ENCODE measurements at places on chromosomes 3 and 15.

DNA sequence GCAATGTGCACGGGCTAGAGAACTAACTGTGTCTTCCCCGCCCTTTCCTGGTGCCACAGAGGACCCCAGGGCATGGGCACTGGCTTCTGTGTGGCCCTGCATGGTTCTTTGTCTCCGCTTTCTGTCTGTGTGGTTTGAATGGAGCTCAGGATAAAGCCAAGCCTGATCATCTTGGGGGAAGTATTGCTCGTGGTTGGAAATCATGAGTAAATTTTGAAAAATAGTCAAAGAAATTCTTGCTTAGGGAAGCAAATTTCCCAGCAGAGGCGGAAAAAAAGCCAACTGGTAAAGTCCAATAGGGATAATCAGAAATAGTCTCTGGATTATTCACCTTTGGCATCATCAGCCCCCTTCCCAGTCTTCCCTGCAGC, 55.4 kb downstream of the MAGEF1 start:
- DNase-seq, result no peak

DNA sequence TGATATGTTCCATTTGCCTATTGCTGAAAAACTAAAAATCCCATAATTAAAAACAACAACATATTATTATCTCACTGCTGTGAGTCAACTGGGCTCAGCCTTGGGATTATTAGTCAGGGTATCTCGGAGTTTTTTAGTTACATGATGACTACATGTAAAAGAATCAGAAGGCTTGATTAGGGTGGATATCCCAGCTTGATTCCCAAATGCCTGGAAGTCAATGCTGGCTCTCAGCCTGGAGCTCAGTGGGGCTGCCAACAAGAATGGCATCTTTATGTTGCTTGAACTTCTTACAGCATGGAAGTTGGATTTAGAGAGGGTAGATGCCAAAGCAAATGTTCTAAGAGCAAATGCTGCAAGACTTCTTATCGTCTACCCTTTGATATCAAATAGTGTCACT, 278.5 kb downstream of the PLOD2 start:
- DNase-seq, result peak; percentile 5

DNA sequence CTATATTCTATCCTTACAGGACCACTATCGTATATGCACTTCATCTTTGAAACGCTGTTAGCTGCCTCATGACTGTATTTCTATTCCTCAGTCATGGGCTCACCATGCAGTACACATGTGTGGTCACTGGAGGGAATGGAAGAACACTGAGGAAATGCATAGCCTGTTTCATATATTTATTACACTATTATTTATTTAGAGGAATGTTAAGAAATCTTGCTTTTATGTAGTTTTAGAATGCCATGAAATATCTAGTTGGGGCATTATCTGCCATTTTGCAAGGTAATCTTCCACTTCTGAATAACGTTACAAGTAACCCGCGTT, 155.7 kb downstream of the IGF1R start:
- no peak for DNase-seq

- no peak for DNase-seq
These were observed 26.7 kb upstream of the GRIP2 start for GRCh38 chr3:14566812-14567211.

DNA sequence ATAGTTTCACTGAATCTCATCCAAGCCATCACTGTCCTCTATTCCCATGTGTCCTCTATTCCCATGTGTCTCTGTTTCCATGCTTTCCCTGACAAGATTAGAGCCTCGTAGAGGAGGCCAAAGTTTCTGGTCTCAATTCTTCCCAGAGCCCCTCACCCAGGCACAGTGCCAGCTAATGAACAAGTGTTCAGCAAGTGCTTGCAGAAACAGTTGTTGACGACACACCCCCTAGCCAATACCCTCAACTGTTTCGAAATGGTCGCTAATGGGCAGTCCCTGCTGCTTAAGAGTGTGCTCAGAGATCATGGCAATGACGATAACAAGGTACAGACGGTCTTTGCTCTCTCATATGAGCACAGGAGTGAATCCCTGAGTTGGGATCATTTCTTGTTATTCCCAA, 73.4 kb downstream of the FAM174B start:
- no peak for DNase-seq

DNA sequence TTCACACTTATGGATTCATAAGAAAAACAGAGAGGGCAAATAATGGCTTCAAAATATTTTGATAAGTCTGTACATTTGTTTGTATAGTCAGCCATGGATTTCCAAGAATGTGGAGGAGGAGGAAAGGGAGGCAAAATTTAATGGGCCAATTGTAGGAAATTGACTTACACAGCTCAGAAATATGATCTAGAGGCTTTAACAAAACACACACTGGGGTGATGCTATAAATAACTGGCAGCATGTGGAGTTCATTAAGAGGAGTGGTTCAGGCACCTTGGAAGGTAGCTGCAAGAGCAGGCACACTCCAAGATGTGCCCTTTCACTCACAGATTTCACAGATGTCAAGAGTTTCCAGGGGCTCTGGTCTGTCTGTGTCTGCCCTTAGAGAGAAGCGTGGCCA, 193.4 kb upstream of the RASGRP1 start:
- peak; percentile 43 for DNase-seq

DNA sequence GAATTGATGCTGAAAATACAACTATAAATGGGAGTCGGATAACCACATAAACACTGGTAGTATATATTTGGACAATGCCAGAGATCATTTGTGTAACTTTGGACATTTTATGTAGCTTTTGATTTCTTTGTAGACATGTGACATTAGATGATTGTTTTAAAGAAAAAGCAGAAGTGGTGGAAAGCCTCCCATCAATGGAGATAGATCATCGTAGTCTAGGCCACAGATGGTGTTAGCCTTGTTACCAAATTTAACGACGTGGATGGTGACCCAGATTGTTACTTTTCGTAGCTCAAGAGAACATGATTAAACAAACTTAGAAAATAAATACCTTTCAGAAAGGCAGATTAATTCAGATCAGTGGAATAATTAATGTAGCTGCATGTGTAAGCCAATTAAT, 8.8 kb downstream of the CACNA1D start:
- DNase-seq, result no peak

GRCh38 chr15:44971036-44971435, 14.5 kb downstream of the TERB2 start:
- DNase-seq, result no peak

GRCh38 chr15:64274341-64274950, 81.5 kb downstream of the CSNK1G1 start:
- no peak for DNase-seq

GRCh38 chr15:28182216-28182615, 83.1 kb upstream of the OCA2 start:
- DNase-seq, result no peak

DNA sequence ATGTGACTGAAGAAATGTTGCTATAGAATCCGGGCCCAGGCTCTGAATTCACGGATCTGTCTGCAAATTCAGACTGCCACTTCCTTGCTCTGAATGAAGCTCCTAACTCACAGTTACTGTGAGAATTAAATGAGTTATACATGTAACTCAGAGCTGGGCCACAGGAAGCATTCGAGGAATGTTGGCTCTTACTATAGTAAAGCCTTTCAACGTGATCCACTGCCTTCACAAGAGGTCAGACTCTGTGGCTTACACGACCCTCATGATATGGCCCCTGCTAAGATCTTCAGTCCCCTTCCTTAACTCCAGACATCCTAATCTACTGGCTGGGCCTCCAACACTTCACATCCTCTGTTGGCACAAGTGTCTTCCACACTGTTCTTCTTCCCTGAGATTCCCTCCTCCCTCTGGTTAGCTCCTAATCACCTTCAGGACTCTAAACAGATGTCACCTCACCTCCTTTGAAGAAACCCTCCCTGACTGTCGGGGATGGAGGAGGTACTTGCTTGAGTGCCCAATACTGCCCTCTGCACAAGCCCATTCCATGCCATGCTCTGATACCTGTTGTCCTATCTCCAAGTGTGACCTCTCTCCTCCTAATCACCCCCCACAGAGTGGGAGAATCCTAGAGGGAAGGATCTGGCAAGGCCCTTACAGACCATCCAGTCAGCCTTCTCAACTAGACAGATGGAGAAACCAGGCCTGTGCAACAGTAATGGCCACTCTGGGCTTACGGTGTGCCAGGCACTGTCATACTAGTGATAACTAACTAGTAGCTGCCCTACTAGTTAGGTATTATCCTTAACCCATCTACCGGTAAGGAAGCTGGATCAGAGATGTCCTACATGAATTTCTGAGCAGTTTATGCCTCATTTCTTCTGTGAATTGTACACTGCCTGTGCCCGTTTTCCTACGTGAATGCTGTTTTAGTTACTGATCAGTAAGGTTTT, 1.3 kb downstream of the ACTR8 start:
- DNase-seq, result peak; percentile 33

DNA sequence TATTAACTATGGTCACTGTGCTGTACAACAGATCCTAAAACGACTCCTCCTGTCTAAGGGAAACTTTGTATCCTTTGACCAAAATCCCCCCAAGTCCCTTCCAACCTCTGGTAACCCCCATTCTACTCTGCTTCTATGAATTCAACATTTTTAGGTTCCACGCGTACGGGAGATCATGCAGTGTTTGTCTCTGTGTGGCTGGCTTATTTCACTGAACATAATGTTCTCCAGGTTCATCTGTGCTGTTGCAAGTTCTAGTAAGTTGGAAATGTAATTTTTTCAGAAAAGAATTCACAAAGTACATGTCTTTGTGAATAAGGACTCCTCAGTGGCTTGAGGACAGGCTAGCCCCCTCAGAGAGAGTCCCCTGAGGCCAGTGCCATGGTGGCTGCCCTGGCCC, 66.1 kb downstream of the ATP10A start:
- DNase-seq, result no peak

DNA sequence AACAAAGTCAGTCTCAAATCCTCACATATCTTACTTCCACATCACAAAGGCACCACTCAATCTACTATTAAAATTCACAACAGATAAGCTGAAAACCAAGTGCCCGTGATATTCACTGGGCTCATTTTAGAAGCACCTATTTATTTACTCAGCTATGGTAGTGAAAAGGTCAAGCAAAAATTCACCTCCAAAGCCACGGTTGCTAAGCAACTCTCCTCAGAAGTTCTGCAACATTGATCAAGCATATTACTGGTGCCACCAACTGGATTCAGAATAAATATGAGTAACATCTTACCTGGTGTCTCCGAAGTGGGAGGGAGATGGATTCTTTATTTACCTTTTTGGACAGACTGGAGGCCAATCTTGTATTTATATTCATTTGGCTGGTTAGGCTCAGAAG, 714.8 kb downstream of the FHIT start:
- DNase-seq, result no peak

- DNase-seq, result no peak
These were observed 1.9 kb downstream of the SPINT1 start for GRCh38 chr15:40845511-40846284.

GRCh38 chr15:40486066-40486770, 15.4 kb downstream of the CHST14 start:
- DNase-seq, result no peak

- no peak for DNase-seq
These were observed 122.5 kb upstream of the ST8SIA2 start for GRCh38 chr15:92271179-92271578.

DNA sequence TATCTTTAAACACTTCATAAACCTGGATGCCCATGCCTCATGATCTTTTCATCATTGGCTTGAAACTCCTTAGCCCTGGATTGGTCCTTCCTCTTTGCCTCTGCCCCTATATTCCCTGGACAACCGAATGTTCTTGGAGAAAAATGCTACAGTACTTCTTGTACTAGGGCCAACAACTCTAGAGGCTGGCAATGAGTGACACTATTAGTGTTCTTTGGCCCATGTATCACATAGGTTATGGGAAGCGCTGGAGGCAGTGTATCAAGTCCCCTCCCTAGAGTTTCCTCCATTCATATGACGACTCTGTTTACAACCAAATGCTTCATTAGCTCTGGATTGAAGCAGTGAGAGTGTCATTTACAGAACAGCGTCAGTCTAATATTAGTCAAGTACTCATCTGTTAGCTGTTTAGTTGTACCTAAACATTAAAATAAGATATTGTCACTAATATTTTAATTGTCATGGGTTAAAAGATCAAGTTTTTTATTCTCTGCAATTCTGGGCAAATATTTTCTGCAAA, 66.4 kb upstream of the MYO5C start:
- DNase-seq, result no peak

DNA sequence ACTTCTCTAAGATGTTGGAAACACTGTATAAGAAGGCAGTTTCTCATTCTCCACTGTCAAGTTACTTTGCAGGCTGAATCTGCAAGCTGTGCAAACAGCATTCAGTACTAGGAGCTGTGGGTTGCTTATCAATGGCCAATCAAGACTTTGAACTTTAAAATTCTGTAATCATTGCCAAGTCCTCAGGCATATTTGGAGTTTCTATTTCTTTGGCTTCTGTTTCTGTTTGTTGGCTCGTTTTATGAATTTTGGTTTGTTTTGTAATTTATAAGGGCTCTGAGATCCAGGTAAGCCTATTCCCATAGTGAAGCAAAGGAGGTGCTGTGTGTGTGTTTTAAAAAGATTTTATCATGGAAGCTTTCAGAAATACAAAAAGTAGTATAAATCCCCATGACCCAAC, 32.1 kb downstream of the TLNRD1 start:
- no peak for DNase-seq

GRCh38 chr3:159848348-159849118, 140.1 kb upstream of the IL12A start:
- no peak for DNase-seq

- peak; percentile 43 for DNase-seq
These were observed 114.7 kb downstream of the GADL1 start for GRCh38 chr3:30779686-30780287.

DNA sequence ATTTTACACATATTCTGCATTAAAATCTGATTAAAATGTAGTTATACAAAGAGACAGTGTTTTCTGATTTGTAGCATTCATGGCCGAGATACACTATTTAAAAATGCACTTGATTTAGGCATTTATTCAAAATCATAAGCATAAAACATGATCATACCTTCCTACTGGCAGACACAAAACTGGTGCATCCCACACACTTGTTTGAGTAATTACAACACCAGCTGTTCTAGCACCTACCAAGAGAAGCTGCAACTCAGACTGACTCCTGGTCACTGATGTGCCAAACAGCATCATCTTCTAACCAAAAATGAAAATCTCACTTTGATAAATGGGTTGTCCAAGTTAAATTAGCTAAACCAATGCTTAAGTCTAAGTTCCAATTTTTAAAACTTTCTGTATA, 262.7 kb upstream of the NSMCE3 start:
- no peak for DNase-seq

GRCh38 chr3:151404316-151404715, 19.8 kb upstream of the P2RY12 start:
- no peak for DNase-seq

GRCh38 chr3:194905696-194906095, 220.0 kb downstream of the FAM43A start:
- DNase-seq, result no peak

DNA sequence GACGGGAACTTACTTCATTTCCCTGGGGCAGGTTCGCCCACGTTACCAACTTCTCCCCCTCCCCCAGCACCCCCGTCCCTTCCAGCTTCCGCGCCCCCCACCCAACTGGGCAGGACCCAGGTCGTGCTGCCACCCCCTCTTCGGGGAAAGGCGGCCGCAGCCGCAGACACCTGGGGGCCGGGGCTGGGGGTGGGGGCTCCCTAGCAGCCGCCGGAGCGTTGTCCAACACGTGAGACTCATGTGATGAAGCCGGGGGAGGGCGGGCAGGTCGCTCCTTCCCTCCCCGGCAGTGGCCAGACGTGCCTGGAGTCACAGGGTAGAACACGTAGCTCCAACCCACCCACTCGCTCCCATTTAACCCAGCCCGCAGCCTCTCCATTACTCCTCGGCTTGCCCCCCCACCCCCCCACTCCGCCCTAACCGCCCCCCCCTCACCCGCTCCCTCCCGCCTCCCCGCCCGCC, 240 bp upstream of the BHLHE40 start:
- peak; percentile 90 for DNase-seq
